ENCODE measurements at places on chromosomes 3 and 15.

DNA sequence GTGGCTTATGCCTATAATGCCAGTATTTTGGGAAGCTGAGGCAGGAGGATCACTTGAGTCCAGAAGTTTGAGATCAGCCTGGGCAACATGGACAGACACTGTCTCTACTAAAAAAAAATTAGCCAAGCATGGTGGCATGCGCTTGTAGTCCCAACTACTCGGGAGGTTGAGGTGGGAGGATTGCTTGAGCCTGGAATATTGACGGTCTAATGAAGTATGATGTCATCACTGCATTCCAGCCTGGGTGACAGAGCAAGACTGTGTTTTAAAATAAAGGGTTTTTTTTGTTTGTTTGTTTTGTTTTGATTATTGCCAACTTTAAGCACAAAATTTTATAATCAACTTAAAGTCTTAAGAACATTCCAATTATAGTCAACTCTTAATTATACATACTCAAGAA is 6.8 kb downstream of the PLSCR1 start:
- DNase-seq = no peak

- no peak for DNase-seq
These were observed 40.7 kb downstream of the RAB6B start for GRCh38 chr3:133855002-133855370.

DNA sequence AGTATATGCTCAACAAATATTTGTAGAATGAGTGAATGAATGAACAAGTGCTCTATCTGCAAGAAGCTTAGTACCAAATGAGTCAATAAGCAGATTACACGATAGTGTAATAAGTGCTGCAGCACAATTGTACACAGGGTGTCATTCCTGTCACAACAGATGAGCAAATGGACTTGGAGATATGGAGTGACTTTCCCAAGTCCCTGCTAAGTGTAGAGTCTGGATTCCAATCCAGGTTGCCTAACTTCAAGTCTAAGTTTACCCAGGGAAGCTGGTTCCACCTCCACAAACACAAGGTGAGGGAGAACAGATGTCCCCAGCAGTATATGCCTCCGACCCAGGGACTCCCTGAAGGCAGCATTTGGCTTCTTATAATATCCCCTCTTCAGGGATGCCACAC is 77.7 kb upstream of the RAD18 start:
- no peak for DNase-seq

DNA sequence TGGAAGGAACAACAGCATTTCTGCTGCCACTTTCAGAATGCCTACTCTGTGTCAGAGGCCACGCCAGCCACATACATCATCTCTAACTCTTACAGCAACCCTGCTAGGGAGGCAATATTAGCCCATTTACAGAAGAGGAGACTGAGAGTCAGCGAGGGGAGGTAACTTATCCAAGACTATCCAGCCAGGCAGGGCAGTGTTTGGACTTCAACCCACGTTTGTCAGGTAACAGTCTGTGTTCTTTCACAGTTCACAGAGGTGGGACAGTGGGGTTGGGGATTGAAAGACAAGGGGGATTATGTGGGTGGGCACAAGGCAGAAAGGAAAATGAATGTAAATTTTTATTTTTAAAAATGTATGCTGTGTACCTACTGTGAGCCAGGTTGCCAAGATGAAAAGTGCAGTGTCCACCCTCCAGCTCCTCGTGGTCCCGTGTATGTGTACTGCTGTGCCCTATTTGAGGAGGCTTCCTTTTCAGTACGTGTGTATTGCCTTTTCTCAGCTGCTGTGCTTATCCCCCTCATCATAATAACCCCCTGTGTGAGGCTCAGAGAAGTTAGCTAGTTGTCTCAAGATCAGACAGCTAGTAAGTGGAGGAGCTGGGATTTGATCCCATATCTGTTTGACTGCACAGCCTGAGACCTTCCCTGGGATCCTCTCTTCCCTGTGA is 16.5 kb upstream of the ATP2B2 start:
- no peak for DNase-seq

DNA sequence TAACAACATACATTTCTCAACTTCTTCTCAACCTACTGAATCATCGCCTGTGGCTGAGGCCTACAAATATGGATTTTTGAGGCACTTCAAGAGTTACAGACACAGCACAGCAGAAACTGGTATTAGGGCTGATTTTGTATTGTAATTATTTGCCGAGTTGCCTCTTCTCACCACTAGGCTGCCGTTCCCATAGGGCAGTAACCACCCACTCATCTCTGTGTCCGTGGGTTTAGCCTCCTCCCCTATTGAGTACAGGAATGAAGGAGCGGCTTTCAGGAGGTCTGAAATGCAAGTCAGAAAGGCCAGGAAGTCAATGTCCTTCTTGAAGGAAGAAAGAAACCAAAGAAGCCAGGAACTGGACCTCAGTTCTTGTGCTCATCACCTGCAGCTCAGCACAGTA is 220.8 kb downstream of the MTHFS start:
- no peak for DNase-seq

DNA sequence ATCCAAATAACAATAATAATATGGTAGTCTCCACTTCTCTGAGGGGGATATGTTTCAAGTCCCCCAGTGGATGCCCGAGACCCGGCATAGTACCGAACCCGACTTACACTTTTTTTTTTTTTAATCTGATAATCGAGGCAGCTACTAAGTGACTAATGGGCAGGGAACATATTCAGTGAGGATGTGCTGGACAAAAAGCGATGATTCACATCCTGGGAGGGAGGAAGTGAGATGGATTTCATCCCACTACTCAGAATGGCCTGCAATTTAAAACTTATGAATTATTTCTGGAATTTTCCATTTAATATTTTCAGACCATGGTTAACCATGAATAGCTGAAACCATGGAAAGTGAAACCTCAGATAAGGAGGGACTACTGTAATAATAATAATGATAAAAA is 49.5 kb upstream of the SELENOK start:
- no peak for DNase-seq

DNA sequence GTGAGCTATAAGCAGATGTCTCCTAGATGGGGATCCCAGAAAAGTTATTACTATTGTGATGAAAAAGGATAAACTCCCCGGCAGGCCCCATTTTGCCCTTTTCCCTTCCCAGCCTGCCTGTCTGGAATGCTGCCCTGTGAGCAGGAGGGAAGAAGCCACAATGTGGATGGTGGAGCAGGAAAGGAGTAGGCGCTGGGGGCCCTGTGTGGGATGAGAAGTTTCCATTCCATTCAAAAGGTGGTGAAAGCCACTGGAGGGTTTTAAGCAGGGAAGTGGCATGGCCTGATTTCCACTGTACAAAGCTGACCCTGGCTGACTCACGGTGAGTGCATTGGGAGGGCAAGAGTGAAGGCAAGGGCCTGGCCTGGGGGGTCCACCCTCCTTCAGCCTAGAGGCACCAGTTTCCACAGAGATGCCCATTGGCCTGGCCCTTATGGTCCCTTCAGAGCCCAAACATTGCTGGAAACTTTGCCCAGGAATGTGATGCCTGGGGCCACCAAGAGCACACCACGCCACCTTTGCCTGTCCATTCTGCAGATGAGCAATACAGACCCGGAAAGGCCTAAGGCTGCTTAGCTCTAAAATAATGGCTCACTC is 206.9 kb downstream of the RPLP1 start:
- no peak for DNase-seq

GRCh38 chr3:42177068-42177800 is 86.1 kb downstream of the TRAK1 start:
- no peak for DNase-seq

DNA sequence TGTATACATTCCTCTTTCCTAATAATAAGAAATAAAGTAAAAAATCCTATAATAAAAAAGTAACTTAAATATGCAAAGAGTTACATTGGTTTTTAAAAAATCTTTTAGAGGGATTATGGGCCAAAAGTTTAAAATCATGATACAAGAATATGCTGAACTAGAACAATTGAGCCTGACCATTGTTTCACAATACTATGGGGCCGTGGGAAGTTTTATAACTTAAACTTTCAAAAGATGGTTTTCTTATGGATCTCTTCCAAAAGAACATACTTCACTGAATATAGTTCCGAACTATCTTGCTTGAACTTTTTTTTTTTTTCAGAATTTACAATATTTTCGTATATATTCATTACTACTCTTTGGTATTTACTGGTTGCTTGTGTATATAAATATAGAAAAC is 97.6 kb downstream of the NFKBIZ start:
- DNase-seq = no peak

DNA sequence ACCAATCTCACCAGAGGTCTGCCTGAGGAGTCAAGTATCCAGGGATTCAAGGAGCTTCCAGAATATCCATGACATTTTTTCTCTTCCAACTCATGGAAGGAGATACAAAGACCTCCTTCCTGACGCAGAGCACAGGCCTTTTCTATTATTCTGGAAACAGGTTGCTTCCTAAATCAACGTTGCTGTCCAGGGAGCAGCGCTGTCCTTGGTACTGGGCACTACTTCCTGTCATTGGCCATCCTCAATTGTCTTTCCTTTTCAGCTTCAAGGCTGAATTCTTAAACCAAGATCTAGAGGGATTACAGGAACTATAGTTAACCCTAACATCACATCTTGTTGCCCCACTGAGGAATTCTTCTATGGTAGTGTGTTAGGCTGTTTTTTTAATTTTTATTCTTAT is 50.4 kb upstream of the TBC1D21 start:
- no peak for DNase-seq

DNA sequence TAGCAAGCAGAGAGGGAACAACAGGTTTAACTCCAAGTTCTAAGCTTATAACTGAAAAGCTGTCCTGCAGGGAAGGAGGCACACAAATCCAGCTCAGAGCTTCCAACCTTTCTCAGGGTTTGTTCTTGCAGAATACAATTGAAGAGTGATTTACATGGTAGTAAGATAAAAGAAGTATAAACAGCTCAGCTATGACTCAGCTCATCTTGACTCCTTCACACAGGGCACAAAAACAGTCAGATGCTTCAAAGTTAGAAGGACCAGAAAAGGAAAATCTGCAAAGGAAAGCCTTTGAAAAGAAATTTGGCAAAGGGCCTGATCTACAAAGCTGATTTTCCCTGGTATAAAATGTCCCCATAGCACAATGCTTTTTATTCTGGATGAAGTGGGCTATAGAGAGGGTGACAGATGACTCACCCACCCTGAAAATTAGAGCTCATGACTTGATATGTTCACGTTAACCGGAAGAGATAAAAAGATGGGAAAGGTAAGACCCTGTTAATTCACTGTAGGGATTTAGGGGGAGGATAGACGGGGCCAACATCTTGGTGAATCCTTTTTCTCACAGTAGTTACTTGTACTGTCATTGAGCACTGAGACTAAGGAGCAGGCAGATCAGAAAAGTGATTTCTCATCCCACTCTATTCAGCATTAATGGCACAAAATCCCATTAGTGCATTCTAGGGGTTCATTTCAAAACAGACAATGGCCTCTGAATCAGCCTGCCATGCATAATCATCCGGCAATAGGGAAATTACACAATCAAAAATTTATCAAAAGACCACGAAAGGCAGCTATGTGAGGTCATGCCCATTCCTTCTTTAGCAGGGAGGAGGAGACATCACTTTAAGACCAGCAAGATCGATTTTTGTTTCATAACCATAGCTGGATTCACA is 143.5 kb downstream of the GAP43 start:
- DNase-seq = no peak

GRCh38 chr3:127698691-127699415 is 26.1 kb downstream of the ABTB1 start:
- no peak for DNase-seq

GRCh38 chr3:6321999-6322398 is 538.9 kb upstream of the GRM7 start:
- no peak for DNase-seq

DNA sequence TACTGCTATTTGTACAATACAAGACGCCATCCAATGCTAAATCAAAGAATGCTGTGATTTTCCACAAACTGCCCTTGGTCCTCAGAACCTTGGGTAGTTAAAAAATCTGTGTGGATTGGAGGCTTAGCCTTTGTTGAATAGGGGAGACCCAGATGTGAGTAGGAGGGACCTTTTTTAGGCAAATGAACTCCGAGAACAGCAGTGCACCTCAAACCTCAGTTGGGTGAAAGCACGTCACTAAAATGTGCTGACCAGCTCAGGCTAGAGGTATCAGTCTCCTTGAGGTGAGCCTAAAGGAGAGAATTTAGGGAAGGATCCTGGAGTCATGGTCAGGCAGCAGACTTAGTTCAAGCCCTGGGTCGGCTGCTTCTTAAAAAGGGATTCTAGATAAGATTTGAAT is 200.7 kb downstream of the SOX2 start:
- DNase-seq = no peak

GRCh38 chr3:133855772-133856171 is 39.9 kb downstream of the RAB6B start:
- DNase-seq = no peak

DNA sequence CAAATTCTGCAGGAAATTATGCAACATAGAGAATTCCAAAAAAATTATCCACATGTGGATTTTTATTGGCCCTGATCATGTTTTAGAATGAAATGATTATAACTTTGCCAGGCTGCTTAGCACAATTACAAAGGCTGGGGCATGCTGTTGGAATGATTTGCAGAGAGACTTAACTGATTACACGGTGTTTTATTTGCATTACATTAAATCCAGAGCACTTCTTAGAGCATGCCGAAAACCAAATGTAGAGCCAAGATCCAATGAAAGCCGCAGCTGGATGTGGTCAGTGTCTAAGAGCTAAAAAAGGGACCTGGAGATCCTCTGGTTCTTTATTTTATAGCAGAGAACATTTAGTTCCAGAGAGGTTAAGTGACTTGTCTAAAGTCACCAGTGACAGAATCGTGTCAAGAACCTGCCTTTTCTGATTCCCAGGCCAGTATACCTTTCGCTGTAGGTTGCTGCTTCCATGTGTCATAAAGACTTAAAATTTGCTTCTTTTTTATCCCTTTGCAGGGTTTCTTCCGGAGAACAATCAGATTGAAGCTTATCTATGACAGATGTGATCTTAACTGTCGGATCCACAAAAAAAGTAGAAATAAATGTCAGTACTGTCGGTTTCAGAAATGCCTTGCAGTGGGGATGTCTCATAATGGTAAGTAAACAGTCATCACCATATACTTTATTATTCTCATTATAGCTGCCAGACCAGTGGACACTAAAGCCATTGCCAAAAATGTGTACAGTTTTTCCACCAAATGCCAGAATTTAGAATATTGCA is 92.0 kb upstream of the TSEN2 start:
- no peak for DNase-seq

GRCh38 chr15:33370623-33371020 is 59.9 kb downstream of the RYR3 start:
- no peak for DNase-seq

- no peak for DNase-seq
These were observed 21.9 kb downstream of the AKAP13 start for GRCh38 chr15:85402195-85402881.

DNA sequence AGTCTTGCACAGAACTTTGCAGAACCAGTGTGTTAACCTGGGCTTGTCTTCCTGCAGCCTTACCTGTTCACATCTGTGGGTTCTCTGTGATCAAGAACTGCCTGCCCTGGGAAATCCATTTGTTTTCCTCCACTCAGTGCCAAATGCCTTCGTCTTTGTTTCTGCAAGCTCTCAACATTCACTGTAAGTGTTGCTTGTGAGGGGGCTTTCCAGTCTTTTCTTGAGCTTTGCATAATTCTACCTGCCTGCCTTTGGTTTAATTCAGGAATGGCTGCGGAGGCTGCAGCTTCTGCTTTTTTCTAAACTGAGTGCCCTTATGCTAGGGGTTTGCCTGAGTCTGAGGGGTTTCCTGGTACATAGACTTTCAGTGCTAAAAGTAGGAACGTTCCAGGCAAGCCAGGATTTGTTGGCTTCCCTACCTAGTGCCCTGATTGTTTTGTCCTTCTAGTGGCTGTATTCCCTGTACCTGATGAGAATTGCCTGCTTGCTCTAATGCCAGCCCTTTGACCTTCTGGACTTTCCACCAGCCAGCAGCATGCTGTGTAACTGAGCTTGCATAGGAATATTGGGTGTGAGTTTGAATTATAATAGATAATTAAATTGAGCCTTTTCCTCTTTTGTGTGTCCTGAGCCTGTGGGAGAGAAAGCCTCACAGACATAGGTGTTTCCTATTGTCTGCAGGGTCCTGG is 96.6 kb upstream of the CLSTN2 start:
- no peak for DNase-seq
